ENCODE measurements at places on chromosomes 3 and 15.
A peak's percentile ranks its signal among the peaks of the same experiment; 100 is the strongest.

- DNase-seq, result no peak
Observed at GRCh38 chr3:106183762-106184391, 315.1 kb upstream of the CBLB start.

DNA sequence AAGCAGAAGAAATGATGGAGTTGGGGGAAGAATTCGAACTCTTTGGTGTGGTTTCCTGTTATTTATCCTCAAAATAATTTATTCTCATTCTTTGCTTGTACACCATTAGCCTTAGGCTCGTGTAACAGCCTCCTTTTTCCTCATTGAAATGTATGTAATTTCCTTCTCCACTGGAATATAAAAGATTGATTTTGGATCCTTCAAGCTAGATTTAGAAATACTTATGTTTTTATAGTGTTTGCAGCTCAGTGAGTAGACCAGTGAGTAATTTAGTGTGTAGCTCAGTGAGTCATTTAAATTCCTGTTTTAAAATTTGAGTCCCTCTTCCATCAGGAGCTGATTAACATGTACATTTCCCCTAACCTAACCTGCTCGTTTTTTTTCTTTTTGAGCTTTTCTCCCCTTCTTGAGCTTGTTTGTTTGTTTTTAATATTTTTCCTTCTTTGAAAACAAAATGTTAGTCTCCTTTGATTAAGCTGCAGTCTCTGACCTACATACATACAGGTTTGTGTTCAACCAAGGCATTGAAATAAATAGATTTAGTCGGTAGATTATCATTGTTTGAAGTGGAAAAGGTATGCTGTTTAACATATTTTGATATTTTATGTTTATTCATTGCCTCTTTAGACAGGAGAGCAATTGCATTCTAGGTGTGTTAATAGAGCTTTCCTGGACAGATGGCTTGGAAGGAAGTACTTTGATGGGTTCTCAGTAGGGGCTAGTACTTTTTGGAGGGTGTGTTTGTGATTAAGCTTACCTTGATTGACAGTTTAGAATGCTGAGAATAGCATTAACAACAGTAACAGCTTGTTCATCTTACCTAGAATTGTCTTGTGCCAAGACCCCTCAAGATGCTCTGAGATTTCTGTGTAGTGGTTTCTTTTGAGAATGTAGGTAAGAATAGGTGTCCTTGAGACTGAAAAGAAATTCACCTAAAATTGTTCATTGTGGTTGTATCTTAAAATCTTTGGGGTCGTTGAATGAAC is 5.9 kb downstream of the USP3 start:
- DNase-seq, result no peak

- DNase-seq, result peak; percentile 45
Observed at GRCh38 chr3:64327100-64327804, 102.0 kb upstream of the PRICKLE2 start.

DNA sequence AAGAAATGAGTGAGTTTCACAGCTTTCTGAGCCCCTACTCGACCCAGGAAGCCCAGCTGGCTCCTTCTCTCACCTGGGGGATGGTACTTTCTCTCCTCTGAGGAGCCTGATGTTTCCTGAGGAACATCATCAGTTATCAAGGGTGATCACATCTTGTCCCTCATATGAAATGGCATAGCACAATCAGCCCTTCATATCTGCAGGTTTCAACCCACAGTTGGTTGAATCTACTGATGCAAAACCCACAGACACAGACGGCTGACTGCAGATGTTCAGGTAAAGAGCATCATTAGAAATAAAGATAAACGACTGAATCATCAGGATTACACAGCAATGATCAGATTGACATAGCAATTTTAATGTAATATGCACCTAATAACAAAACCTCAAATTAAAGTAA is 93.6 kb upstream of the OSTN start:
- DNase-seq, result no peak

GRCh38 chr3:197847866-197848401 is 56.9 kb downstream of the LRCH3 start:
- DNase-seq, result peak; percentile 18

GRCh38 chr15:101167411-101167752 is 84.5 kb downstream of the CHSY1 start:
- DNase-seq, result no peak

- no peak for DNase-seq
Observed at GRCh38 chr15:75891895-75892294, 11.8 kb upstream of the FBXO22 start.

Measured in transverse colon (tissue), 4 donors.